ENCODE measurements at places on chromosomes 6 and 20.

DNA sequence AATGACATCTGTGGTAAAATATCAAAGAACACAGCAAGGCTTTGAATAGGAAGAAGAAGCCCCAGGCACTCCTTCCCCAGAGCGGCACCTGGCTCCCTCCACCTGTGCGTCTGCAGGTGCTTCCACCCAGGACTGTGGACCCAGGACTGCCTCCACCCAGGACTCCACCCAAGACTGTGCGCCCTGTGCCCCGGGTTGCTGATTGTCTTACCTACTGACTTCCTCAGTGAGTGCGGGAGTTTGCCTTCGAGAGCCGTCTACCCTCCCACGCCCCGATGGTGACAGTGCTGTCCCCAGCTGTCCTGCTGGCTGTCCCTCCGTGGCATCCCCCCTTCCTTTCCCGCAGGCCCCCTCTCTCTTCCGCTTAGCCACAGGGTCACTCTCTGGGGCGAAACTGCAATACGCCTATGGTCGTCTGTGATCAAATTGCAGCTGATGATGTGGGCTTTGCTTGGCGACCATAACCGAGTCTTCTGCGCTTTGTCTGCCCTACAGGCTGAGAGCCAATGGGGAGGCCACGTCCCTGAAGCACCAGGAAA lies 52.1 kb downstream of the IRF4 start:
- no peak for DNase-seq

- DNase-seq = no peak
These were observed 119.5 kb upstream of the CD93 start for GRCh38 chr20:23205611-23206041.

DNA sequence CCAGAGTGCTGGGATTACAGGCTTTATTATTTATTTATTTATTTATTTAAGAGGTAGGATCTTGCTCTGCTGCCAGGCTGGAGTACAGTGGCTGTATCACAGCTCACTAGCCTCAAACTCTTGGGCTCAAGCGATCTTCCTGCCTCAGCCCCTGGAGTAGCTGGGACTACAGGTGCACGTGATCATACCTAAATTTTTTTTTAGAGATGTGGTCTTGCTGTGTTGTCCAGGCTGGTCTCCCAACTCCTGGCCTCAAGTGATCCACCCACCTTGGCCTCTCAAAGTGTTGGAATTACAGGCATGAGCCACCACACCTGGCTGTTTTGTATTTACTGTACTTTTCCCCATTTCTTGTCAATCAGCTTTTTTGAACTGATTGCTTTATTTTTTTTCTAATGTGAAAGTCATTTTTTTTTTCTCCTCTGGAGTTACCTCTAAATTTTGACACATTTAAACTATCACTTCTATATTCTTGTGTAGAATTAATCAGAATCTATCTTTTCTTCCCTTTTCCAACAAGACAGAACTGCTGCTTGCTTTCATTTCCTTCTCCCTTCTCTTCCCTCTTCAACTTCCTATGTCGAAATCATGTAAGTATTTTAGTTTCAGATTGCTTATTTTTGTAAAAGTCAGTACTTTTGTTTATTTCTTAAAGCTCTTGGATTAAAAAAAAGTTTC lies 12.0 kb downstream of the PANK2 start:
- DNase-seq = no peak

GRCh38 chr6:39083231-39083634 lies 31.8 kb downstream of the SAYSD1 start:
- DNase-seq = no peak

DNA sequence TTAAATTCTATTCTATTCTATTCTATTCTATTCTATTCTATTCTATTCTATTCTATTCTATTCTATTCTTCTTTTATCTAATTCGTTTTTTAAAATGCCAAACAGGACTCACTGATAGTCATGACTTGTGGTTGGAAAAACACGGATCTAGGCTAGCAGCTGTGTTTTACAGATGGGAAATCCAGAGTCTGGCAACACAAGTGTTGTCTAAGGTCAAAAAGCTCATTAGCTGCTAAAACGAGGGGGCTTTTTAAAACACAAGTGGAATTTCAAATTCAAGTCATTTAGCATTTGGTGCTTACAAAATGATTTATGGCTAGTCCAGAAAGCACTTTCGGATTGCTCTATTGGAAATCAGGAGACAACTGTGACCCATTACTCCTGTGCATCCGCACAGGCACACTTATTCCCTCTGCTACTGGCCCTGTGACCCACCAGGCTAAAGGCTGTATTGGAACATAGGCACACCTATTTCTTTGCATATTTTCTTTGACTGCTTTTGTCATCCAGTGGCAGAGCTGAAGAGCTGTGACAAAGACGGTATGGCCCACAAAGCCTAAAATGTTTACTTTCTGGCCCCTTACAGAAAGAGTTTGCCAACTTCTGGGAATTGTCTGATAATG lies 17.8 kb upstream of the MLIP start:
- DNase-seq = no peak

DNA sequence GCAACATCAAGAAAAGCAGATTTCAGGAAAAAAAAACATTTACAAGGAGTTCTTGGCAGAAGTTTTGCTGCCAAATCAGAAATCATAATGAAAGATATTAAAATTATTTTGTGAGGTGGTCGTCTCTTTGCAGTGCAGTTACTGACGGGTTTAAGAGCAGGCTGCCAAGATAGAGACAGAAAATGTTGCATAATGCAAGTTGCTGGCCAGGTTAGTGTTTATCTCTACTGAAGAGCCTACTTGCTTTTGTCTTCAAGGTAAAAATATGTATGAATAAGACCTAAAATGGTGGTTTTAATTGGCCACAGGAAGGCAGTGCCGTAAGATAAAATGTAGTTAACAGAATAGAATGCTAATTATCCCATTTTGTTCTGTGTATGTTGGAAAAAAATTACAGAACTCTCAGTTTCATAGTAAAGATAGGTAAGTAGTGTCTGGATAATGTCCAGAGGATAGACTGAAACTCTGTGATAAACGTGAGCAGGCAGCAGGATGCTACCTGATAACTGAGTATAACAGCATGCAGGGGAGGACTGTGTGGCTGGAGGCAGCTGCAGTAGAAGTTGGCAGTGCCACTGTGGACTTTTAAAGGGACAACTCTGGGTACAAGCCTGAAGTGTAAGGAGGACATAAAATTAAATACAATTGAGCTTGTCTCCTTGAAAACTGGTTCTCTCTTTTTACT lies 13.9 kb downstream of the FOXO3 start:
- DNase-seq = no peak

GRCh38 chr20:25188218-25188617 lies 7.3 kb upstream of the ENTPD6 start:
- no peak for DNase-seq

- no peak for DNase-seq
These were observed 74.1 kb upstream of the SALL4 start for GRCh38 chr20:51876313-51876940.

GRCh38 chr6:11023032-11023431 lies 21.1 kb downstream of the ELOVL2 start:
- DNase-seq = no peak

DNA sequence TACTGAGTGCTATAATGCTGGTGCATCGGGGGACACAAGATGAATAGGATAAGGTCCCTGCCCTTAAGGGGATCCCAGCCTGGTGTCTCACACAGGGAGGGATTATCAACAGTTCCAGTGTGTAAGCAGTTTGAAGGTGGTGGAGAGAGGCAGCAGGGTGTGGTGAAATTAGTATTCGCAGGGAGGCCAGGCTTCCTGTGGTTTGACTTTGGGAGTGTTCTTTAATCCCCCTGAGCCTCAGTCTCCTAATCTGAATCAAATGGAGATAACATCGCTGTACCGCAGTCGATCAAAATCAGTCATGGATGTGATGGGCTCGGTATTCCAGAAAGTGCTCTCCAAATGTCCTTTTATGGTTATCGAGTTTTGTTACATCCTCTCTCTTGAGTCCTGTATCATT lies 288.1 kb upstream of the SUPT3H start:
- no peak for DNase-seq

GRCh38 chr20:59779656-59780380 lies 153.6 kb downstream of the SYCP2 start:
- DNase-seq = no peak

DNA sequence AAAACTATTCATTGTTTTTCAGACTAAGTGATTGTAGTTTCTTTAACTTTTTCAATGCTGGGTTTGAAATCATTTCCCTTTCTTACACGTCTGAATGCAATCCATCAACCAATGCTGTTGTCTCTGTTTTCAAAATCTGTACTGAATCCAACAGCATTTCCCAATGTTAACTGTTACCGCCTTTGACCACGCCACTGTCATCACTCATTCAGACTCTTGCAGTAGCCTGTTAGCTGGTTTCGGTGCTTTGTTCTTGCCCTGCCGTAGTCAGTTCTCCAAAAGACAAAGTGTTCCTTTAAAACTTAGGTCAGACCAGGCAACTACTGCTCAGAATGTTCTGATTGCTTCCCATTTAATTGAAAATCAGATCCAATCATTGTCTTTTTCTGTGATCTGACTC lies 131.3 kb downstream of the PLCB4 start:
- no peak for DNase-seq

- DNase-seq = no peak
These were observed 69.6 kb upstream of the SMIM28 start for GRCh38 chr6:138307816-138308730.

DNA sequence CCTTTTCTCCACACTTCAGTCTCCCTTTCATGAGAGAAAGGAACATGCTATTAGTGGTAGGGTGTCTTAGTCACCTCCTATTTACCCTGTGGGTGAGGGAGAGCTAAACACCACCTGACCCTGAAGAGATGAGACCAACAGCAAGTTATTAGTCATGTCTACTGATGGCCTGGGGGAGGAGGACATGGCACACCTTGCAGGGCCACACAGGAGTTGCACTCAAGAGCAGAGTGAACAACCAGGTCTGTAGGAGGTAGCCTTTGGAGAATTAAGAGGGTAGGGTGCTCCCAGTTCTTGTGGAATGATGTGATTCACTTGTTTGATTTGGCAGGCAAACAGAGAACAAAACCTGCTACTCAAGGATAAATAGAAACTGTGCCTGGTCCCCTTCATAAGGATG lies 82.7 kb upstream of the FABP7 start:
- no peak for DNase-seq

DNA sequence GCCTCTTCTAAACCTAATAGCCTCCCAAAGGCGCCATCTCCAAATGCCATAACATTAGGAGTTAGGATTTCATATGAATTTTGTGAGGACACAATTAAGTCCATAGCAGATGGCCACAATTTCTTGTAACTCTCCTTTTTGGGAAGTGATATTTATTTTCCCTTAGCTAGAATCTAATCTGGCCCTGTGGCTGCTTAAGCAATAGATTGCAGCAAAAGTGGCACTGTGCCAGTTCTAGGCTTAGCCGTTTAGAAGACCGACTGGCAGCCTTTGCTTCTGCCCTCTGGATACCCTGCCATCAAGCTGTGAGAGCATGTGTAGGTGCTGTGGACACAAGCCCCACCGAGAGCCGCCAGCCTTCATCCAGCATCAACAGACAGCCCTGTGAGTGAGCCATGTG lies 15.9 kb upstream of the ADGB start:
- DNase-seq = no peak

DNA sequence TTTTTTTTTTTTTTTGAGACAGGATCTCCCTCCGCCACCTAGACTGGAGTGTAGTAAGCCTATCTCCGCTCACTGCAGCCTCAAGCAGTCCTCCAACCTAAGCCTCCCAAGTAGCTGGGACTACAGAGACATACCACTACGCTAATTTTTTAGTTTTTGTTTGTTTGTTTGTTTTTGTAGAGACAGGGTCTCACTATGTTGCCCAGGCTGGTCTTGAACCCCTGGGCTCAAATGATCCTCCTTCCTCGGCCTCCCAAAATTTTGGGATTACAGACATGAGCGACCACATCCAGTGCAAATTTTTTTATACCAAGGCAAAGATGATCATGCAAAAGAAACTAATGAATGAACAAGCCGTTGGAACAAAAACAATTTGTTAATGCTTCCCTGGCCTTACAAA lies 5.3 kb downstream of the FUCA2 start:
- no peak for DNase-seq

- DNase-seq = no peak
These were observed 626.6 kb upstream of the CITED2 start for GRCh38 chr6:140001005-140001404.

DNA sequence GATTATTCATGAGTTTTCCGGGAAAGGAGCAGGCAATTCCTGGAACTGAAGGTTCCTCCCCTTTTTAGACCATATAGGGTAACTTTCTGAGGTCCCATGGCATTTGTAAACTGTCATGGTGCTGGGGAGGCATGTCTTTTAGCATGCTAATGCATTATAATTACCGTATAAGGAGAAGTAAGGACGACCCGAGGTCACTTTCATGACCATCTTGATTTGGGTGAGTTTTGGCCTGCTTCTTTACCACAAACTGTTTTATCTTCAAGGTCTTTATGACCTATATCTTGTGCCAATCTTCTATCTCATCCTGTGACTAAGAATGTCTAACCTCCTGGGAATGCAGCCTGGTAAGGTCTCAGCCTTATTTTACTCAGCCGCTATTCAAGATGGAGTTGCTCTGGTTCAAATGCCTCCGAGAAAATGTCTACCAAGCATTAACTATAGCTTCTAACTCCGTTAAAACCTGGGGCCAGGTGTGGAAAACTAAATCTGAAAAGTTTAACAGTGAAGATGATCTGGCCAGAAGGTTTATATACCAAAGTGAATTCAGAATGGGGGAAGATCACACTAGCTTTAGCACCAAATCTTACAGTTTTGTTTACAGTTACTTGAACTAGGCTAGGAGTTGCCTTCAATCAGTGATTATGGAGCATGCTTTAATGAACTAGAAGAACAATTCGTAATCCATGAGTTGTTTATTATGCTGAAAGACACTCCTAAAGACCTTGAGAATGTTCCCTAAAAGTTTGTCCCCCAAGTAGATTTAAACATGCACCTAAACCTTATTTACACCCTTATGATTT lies 80.0 kb upstream of the TOP1 start:
- DNase-seq = no peak
